Adrenal gland (tissue), 19 donors: ENCODE measurements at places on chromosomes 12 and 14. TPM values are rescaled to one million over a fixed set of nuclear protein-coding genes. Genes with fewer than 3 reads are reported as not detected.

The CCDC63 gene
- not detected for total RNA-seq

The KIF26A gene
- total RNA-seq, result 7.1 TPM

The TRIM9 gene
- 0.83 TPM for total RNA-seq

The CLMN gene
- total RNA-seq, result 5.5 TPM

The ANKRD33 gene
- not detected for total RNA-seq

The CDKN1B gene
- total RNA-seq, result 97.8 TPM

The LIMA1 gene
- total RNA-seq, result 82.6 TPM

The ZFYVE21 gene
- total RNA-seq, result 67.6 TPM

The B4GALNT3 gene
- total RNA-seq, result 28.1 TPM

The GPR65 gene
- total RNA-seq, result 2.9 TPM

The ATXN2 gene
- 78.9 TPM for total RNA-seq

The GLT8D2 gene
- 15.1 TPM for total RNA-seq

The ENO2 gene
- 29.6 TPM for total RNA-seq

The JPH4 gene
- total RNA-seq, result 1.1 TPM

The CIROP gene
- not detected for total RNA-seq

The CLEC4E gene
- 0.84 TPM for total RNA-seq

The RND1 gene
- total RNA-seq, result not detected

The RPS29 gene
- 2,498 TPM for total RNA-seq

The AMHR2 gene
- total RNA-seq, result 104 TPM

The KLRC3 gene
- not detected for total RNA-seq

The UTP20 gene
- total RNA-seq, result 16.2 TPM

The ZDHHC22 gene
- not detected for total RNA-seq

The SPIC gene
- total RNA-seq, result not detected

The ANO6 gene
- total RNA-seq, result 56.0 TPM

The PDE3A gene
- total RNA-seq, result 1.4 TPM

The ACSM4 gene
- not detected for total RNA-seq

The CCDC175 gene
- total RNA-seq, result not detected

The KRT72 gene
- total RNA-seq, result not detected

The PTPN6 gene
- 24.5 TPM for total RNA-seq

The PLXNC1 gene
- total RNA-seq, result 10.5 TPM

The ACAD10 gene
- 41.9 TPM for total RNA-seq

The MYO1A gene
- total RNA-seq, result 1.5 TPM

The NELL2 gene
- 1.6 TPM for total RNA-seq

The SERPINA12 gene
- total RNA-seq, result not detected

The ETFBKMT gene
- 10.8 TPM for total RNA-seq

The OR4K13 gene
- not detected for total RNA-seq

The SLC4A8 gene
- 15.0 TPM for total RNA-seq

The SLCO1B1 gene
- not detected for total RNA-seq

The KLRC1 gene
- total RNA-seq, result not detected

The SLC24A4 gene
- total RNA-seq, result 1.9 TPM

The SP1 gene
- total RNA-seq, result 67.0 TPM

The SNRPF gene
- 14.2 TPM for total RNA-seq

The RNFT2 gene
- total RNA-seq, result 5.0 TPM

The HOXC4 gene
- 4.1 TPM for total RNA-seq

The OSBPL8 gene
- 42.7 TPM for total RNA-seq

The KERA gene
- not detected for total RNA-seq

The PLEKHG7 gene
- not detected for total RNA-seq

The CIDEB gene
- 43.1 TPM for total RNA-seq

The ASPG gene
- 0.17 TPM for total RNA-seq

The KRT85 gene
- not detected for total RNA-seq

The HOXC12 gene
- total RNA-seq, result not detected

The KRT78 gene
- total RNA-seq, result not detected

The KRT82 gene
- total RNA-seq, result not detected
